Stimulated activated CD4-positive, alpha-beta T cell treated with anti-CD3 and anti-CD28 coated beads, Interleukin-15, amount 100 ng/mL, for 24 hours (primary cell): ENCODE measurements at places on chromosomes 2 and 18.

GRCh38 chr2:109467701-109468100, 146.1 kb downstream of the SEPTIN10 start:
- DNase-seq = no peak

GRCh38 chr2:221775096-221775495, 203.0 kb upstream of the EPHA4 start:
- DNase-seq = no peak

GRCh38 chr18:59744271-59744721, 47.1 kb upstream of the CCBE1 start:
- no peak for DNase-seq

- DNase-seq = no peak
Measured at GRCh38 chr2:109529532-109530449, 84.0 kb downstream of the SEPTIN10 start.

DNA sequence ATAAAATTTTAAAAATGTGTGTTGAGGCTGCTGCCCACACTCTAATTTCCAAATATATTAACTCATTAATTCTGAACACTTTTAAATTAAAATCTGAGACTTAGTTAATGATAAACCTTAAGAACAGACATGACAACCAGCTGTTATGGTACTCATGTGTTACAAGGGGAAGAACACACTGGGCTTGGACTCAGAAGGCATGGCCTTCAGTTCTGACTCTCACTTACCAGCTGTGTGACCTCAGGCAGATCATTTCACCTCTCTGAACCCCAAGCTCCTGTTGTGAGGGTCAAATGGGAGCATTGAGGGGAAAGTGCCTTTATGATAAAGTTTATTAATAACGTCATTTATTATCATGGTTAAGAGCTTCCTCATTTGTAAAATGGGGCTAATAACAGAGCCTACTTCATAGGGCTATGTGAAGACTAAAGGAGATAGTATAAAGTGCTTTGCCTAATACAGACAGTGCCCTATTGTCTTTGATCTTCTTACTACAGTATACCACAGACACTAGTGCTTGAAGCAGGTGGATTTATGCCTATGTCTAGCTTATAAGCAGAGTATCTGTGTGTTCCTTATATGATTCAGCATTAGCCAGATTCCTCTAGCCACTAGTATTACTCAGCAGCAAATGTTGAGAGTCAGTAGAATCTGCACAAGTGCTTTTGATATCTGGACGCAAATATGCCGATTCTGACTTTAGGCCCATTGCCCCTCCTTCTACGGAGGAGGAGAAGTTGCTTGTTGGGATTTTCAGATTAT, 99.6 kb downstream of the SGPP2 start:
- DNase-seq = no peak

- DNase-seq = no peak
Measured at GRCh38 chr2:218863021-218863520, 3.5 kb downstream of the WNT6 start.

DNA sequence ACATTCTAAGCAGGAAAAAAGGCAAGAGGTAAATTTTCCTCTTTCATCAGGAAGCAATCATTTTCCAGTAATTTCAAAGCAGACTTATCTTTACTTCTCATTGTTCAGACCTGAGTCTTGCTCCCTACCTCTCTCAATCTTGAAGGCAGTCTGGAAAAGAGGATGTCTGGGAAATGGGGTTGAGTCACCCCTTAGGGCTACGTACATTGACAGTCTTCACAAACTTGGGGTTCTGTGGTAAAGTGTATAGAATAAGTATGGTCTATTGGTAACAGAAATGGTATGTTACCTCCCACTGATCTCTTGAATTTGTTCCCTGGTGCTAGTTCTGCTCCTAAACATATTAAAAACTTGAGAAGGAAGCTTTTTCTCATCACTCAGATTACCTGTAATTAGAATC, 361.3 kb downstream of the SS18 start:
- no peak for DNase-seq

GRCh38 chr2:177044671-177045070, 167.9 kb upstream of the HNRNPA3 start:
- DNase-seq = no peak

DNA sequence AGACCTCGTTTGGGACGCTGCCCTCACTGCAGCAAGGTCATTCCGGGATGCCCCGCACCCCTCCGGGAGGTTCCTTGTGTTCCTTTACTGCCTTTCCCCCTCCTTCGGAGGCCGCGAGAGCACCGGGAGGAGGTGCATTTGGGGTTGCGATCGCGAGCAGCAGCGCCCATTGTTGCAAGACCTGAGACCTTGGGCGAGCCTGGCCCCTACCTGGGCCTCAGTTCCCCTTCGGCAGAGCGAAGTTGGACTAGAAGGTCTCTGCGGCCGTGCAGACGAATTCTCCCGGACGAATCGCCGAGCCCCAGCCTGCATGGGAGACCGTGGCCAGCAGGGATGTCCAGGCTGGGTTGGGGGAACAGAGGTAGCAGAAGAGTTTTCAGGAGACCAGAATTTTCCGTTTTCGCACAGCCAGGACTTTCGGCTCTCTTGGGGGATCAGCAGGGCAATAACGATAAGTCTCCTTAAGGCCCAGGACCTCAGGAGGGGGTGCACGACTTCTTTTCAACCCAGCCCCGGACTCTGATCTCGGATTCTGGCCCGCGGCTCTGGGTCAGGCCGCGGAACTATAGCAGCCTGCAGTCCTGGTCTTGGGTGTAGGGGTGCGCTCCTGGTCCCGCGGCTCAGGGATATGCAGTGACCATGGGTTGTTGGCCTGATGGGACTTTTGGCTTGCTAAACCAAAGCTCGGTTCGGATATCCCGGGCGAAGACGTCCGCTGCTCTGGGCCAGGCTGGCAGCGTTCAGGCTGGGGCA, 2.8 kb downstream of the GDF7 start:
- DNase-seq = no peak

DNA sequence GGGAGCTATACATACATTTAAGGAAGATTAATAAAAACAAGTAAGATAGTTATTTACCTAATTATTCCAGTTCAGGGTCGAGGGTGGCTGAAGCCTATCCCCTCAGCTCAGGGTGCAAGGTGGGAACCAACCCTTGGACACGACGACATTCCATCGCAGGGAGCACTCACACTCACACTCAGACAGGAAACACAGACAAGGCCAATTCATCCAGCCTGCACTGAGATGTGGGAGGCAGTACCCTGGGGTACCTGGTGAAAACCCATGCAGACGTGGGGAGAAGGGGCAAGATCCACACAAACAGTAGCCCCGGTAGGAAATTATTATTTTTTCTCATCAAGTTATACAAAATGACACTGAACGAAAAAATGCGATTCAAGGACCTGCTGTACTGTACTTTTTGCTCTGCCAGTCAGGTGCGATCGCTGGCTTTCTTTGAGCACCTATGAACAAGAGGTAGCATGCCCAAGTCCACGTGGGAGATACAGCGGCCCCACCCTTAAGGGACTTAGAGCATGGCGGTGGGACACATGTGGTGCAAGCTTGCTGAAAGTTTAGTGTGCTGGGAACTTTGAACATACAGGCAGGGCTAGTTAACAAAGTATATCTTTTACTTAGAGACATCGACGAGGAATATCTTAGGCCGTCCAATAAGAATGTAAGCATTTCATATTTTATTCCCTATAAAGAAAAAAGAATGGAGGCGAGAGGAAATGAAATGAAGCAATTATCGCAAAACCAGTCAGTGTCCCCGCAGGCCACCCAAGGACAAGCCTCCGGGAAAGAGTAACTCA, 624 bp downstream of the METTL8 start:
- DNase-seq = peak; percentile 68

GRCh38 chr2:191311-192190, 72.3 kb downstream of the SH3YL1 start:
- DNase-seq = no peak

GRCh38 chr2:32932825-32933755, 13.7 kb upstream of the LTBP1 start:
- DNase-seq = no peak

GRCh38 chr2:59665021-59665420, 888.4 kb downstream of the BCL11A start:
- DNase-seq = no peak
